ENCODE measurements at places on chromosomes 1 and 21.

GRCh38 chr1:54207287-54207686 is 7.3 kb downstream of the MRPL37 start:
- no peak for DNase-seq

DNA sequence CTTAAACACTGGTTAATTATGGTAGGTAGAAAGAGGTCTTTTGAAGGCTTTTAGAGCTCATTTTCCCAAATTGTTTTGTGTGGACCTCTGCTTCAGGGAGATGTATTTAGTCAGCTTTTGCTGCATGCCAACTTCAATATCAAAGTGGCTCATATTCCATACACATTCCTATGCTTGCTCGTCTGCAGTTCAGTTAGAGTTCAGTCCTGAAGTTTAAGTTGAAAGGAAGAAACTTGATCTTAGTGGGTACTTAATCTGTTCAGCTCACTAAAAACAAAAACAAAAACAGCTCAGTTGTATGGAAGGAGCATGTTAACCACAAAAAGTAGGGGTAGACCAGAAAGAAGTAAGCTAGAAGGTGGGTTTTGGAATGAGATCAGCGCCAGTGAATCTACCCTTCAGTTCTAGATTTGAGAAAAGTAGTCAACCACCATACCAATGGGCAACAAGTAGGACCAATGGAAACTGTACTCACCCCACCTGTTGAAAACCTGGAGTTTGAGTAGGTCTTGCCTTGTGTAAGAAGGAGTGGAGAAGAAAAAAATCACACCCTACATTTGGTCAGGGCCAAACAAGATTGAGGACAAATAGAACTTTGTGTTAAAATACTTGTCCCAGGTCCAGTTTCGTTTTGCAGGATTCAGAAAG is 58.0 kb downstream of the LEPR start:
- DNase-seq = no peak

GRCh38 chr21:39063517-39063916 is 119.7 kb downstream of the PSMG1 start:
- no peak for DNase-seq

DNA sequence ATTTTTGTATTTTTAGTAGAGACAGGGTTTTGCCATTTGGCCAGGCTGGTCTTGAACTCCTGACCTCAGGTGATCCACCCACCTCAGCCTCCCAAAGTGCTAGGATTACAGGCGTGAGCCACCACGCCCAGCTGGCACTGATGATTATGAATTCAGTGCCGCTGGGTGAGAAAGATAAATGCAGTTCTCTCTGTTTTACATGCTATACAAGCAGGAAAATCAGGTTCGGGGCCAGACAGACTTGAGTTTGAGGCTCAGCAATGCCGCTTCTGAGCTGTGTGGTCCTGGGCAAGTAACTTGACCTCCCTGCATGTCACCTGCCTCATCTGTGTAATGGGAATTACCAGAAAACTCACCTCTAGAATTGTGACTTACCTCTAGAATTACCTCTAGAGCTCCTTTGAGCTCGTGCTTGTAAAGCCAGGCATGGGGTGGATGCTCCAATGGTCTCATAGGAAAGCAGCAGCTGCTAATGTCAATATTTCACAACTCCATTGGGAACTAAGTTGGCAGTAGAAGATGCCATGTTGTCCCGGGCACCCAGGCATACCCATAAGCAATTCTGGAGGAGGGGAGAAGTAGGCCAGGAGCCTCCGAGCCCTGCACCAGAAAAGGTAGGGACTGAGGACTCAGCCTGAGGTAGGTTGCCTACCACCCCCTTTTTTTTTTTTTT is 119.8 kb upstream of the SLC25A33 start:
- no peak for DNase-seq

GRCh38 chr1:154626456-154627256 is 18.7 kb upstream of the ADAR start:
- DNase-seq = no peak

DNA sequence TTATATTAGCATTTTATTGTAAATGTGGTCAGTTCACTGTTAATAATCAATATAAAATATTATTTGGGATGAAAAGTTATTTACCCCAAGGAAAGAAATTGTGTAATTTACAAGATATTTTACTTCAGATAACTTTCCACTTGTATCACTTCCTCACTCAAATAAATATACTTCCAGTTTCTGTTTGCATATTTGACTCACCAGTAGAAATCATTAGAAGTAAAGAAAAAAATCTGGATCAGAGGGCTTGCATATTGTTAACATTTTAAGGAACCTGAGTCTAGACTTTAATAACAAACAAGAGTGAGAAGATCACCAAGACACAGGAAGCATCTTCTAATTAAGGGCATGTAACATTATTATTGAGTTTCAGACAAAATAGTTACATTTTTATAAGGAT is 347 bp upstream of the KRTAP20-4 start:
- DNase-seq = no peak

DNA sequence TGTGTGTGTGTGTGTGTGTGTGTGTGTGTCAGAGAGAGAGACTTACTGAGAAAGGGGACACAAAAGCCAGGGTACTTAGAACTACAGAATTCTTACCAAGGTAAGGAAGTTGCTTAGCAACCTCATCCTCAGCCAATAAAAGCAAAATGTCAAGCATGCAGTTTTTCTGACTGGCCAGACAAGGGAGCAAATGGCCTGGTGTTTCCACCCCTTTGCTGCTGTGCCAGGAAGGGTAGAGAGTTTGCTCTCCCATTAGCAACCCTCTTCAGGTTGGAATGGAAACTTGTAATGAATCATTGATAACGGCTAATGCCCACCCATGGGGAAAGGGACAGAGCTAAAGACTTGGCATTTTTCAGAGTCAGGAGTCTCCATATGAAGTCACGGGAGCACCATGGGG is 10.6 kb downstream of the RXRG start:
- DNase-seq = no peak

DNA sequence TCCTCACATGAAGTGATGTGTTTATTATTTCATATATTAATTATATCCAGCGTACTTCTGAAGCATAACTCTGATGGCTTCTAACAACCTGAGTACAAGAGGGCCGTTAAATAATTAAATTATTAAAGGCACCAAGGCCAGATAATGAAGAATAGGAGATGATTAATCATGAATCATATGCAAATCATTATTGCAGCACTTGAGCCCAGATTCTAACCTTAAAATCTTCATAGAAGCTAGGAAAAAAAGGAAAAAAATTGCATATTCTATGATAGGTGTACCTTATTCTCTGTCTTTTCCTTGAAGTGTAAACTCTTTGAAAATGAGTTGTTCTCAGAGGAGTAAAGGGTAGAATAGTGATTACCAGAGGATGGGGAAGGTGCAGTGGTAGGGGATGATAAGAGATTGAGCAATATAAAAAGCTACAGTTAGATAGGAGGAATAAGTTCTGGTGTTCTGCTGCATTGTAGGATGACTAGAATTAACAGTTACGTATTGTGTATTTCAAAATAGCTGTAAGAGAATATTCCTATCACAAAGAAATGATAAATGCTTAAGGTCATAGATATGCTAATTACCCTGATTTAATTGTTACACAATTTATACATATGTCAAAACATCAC is 51.1 kb downstream of the SWT1 start:
- DNase-seq = no peak

GRCh38 chr1:173509797-173510196 is 32.7 kb downstream of the PRDX6 start:
- DNase-seq = no peak

GRCh38 chr1:175673371-175674150 is 69.8 kb downstream of the TNR start:
- no peak for DNase-seq

GRCh38 chr1:11447903-11448302 is 31.1 kb upstream of the DISP3 start:
- no peak for DNase-seq

GRCh38 chr1:204994086-204994862 is 48.7 kb upstream of the CNTN2 start:
- no peak for DNase-seq

- DNase-seq = no peak
These were observed 3.7 kb downstream of the SLC19A1 start for GRCh38 chr21:45538381-45539045.

- DNase-seq = peak; percentile 21
These were observed at the start of gene DPM3 for GRCh38 chr1:155139895-155140629. DPM3 (minus strand) TSS chr1:155140531; CDS start chr1:155140240, 291 bp downstream.

DNA sequence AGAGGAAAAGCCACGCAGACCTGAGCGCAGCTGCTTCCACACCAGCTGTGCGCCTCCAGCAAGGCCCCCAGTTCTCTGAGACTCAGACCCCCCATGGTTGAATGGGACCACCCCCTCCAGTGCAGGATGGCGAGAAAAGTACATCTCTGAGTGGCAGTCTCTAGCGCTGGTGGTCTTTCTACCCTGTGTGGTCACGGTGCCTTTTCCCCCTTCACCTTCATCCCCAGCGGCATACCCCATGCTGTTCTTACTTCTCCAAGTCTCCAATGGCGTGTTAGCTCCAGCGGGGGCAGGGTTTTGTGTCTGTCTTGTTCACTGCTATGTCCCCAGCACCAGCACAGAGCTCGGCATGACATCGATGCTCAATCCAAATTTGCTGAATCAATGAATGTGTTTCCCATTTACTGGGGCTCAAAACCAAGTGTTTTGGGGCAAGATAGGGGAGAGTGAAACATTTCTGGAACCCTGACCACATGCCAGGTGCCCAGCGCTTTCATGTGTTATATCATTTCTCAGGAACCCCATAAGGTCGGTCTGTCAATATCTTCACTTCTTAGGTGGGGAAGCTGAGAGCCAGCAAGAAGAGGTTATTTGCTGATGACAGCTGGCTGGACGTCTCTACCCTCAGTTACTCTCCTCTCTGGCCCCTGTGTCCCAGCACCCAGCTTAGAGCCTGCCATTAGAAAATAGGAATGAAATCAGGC is 959 bp upstream of the SDC3 start:
- no peak for DNase-seq

DNA sequence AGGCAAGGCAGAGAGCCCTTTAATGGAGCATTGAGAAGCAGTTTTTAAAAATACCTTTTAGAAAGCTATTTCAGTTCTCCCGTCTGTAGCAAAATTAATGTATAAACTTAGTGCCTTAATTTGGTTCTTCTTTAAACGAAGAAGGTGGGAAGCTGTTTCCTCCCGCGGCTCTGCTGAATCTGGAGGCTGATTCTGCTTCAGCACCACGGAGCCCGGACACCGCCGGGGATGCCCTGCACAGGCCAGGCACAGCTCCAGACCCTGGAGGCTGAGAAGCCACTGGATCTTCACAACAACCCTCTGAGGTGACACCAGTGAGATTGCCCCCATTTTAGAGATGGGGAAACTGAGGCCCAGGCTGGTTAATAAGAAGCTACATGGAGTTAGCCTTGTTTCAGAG is 175.8 kb upstream of the VAMP3 start:
- DNase-seq = no peak
